NCI-H1048 (cell line): ENCODE measurements at places on chromosomes 1 and 21.

DNA sequence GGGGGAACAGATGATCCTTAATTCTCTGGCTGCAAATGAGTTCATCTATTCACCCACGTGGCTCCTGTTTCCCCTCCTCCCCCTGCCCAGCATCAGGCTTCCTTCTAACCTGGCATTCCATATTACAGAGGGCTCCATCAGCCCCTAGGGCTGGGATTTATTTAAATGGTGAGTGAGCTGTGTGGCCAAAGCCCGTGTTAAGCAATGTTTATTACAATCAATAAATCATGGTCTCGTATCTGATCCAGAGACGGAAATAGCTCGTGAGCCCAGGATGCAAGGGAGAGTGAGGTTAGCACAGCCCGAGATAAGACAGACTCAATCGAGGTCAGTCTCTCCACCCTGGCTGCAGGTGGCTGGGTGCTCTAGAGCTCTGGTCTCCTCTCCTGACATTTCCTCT, 43.1 kb upstream of the IGSF21 start:
- DNase-seq, result no peak

DNA sequence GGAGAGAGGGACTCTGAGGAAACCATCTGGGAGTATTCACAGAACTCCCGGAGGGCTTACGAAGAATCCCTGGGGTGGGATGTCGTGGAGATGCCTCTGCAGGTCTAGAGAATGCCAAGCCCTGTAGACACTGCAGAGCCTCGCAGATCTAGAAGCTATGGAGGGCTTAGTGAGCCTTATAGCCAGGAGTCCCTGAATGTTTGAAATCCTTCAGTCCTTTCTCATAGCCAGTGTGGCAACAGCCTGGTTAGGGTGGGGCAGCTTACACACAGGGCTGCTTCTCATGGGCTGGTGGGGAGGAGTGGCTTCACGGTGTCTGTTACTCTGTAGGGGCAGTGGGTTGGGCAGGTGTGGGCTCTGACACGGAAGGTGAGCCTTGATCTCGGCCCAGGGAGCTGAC, 44.2 kb upstream of the KDM4A start:
- no peak for DNase-seq

- DNase-seq, result no peak
Measured at GRCh38 chr21:15444118-15444960, 285.4 kb upstream of the USP25 start.

DNA sequence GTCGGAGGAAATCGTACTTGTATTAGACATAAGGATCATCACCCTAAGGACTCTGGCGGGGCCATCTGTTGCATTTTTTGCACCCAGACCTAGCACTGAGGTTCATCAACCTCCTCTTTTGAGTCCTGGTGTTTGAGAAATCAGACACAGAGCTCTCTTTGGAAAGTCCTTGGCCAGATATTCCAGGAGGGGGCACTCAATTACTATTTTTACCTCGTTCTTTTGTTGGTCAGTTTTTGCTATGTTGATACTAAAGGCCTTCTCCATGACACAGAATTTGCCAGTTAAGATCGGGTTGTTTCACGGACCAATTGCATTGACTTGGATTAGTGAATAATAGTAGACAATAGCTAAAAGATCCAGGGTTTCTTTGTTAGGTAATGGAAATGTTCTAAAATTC, 711.2 kb downstream of the KCNT2 start:
- DNase-seq, result no peak

- DNase-seq, result no peak
Measured at GRCh38 chr21:14686466-14687267, 140.6 kb upstream of the SAMSN1 start.

GRCh38 chr21:35868005-35868868, 192.1 kb downstream of the SETD4 start:
- DNase-seq, result no peak

DNA sequence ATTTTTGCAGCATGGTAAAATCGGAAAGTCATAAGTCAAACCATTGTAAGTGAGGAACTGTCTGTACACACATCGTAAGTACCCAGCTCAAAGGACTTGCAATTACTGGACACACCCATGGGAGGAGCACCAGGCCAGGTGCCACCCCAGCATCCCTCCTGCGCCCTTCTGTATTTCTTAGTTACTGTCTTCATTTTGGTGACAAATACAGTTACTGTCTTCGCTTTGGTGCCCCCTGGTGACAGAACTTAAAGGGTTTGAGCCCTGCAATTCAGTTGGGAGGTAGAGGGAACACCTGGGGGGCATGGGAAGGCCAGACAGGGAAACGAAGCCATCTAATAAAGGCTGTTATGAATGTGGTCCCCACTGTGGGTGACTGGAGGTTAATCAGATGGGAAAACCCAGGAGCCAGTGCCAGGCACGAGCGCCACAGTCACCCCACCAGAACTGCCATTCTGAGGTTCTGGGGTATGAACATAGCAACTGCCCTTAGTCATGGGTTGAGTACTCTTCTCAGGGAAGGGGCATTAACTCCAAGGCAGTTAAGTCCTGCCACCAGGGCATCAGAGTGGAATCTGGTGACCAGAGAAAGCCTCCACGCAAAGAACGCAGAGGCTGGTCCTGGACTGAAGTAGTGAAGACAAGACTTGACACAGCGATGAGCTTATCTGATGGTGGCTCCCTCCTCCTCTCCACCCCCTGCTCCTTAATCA, 612.9 kb downstream of the PTPRU start:
- no peak for DNase-seq

DNA sequence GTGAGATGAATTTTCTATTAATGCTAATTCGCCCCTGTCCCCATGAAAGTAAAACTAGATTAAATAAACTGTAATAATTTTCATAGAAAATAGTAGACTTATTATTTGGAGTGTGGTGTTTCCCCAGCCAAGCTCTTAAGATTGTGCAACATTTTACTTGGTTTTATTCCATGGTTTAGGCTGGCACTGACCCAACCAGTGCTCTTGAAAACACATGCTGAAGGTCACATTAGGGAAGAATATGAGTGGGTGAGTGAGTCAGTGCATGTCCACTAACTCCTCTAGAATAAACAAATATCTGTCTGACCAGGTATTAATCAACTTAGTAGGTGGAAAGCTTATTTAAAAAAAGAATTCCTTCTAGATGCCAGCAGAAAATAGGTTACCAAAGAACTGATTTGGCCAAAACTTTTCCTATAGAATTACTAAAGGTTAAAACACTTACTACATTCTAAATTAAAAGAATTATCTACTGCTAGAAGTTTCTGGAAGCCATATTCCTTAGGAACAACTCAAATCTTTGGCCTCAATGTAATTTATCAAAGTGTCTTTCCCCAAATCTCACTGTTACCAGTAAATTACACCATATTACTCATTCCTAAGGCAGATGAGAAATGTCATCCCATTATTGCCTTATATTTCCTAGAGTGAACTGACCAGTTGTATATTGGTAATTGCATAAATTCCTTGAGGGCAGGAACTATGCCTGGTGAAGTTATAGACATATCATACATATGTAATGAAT, 89.7 kb upstream of the RGS1 start:
- DNase-seq, result no peak

DNA sequence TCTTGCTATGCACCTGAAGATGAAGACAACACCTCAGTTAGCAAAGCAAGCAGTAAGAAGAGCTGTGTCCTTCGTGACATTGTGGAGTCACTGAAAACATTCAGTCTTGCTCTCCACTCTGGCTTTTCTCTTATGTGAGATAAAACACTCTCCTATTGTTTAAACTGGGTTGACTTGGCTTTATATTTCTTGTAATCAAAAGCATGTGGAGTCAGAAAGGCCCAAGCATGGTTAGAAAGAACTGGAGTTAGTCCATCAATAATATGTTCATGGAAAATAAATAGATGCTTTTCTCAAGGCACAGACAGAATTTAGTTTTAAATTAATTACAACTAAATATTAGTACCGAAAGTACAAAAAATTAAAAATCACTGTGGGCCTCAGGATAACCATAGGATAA, 61.7 kb downstream of the UBE2U start:
- no peak for DNase-seq

GRCh38 chr1:36304970-36305914, 926 bp upstream of the SH3D21 start:
- no peak for DNase-seq

GRCh38 chr1:11384170-11384554, 94.8 kb upstream of the DISP3 start:
- DNase-seq, result no peak

GRCh38 chr1:9167638-9168037, 38.7 kb upstream of the GPR157 start:
- DNase-seq, result no peak

GRCh38 chr1:48309564-48310082, 87.1 kb downstream of the SLC5A9 start:
- DNase-seq, result no peak

GRCh38 chr1:193476748-193477147, 290.3 kb upstream of the B3GALT2 start:
- DNase-seq, result no peak

DNA sequence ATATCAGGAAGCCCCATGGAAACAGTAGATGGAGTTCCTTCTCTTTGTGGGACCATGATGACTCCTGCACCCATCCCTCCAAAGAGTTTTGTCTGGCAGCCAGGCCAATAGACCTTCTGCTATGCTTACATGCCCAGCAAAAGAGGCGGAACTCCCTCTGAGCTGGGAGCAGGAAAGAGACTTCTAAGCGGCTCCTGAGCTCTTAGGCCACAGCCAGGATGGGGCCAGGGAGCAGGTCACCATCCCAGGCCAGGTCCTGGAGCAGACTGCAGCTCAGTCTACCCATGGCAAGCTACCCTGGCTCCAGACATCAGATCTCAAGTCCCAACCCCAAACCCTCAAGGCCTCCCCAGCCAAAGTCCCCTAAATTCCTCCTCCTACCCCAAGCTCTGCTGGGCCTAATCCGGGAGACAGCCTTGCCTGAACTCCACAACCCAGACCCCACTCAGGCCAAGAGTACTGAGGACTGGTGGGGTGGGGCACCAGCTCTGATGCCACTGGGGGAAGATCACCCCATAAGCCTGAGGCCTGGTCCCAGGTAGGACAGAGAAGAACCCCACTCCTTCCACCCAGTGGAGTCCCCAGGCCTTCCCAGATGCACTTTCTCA, 387.9 kb downstream of the MATN1 start:
- DNase-seq, result no peak

DNA sequence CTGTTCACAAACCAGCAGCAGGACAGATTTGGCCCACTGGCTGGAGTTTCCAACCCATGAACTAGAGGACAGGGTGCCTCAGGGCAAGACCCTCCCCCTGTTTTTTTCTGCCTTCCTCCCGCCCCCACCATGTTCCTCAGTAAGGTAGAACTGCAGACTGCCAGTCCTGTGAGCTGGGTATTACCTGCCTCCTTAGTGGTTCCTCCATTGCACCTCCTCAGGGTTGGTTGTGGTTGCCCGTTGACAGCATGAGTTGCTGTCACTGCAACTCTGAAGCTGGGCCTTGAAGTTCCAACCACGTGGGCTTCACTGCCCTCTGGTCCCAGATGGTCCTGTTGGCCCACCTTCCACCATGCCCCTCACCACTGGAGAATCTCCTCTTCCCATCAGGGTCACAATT, 28.8 kb downstream of the TENT5C start:
- no peak for DNase-seq

- DNase-seq, result no peak
Measured at GRCh38 chr1:243301059-243301458, 45.2 kb downstream of the SDCCAG8 start.

DNA sequence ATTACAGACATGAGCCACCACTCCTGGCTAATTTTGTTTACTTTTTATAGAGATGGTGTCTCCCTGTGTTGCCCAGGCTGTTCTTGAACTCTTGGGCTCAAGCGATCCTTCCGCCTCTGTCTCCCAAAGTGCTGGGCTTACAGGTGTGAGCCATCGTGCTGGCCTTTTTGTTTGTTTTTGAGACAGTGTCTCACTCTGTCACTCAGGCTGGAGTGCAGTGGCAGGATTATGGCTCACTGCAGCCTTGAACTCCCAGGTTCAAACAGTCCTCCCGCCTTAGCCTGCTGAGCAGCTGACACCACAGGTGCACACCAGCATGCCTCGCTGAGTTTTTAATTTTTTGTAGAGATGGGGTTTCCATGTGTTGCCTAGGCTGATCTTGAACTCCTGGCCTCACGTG, 49.1 kb downstream of the ADARB1 start:
- DNase-seq, result no peak
